Hematopoietic multipotent progenitor cell treated with erythropoietin and hydrocortisone succinate and interleukin-3 and kit ligand, for 17 days (in vitro differentiated cells): ENCODE measurements at places on chromosomes 7 and 10.

DNA sequence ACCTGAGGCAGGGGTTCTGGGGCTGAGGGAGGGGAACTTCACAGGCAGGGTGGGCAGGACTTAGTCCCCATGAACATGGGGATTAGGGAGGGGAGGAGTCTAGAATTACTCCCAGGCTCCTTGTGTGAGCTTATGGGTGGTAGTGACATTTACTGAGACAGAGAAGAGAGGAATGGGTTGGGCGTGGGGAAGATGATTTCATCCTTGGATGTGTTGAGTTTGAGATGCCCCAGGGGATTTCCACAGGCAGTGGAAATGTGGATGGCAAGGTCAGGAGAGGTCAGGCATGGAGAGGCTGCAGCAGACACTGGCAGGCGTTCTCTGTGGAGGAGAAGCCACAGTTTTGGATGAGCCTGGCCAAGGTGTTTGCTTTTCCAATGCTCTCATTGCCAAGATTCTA is 26.4 kb upstream of the GSDME start:
- DNase-seq = no peak

- no peak for DNase-seq
These were observed 154.8 kb downstream of the RAPGEF5 start for GRCh38 chr7:22202141-22202540.

GRCh38 chr7:24840563-24840962 is 83.3 kb upstream of the GSDME start:
- DNase-seq = no peak

GRCh38 chr10:84665211-84665610 is 336.8 kb downstream of the CCSER2 start:
- DNase-seq = no peak

DNA sequence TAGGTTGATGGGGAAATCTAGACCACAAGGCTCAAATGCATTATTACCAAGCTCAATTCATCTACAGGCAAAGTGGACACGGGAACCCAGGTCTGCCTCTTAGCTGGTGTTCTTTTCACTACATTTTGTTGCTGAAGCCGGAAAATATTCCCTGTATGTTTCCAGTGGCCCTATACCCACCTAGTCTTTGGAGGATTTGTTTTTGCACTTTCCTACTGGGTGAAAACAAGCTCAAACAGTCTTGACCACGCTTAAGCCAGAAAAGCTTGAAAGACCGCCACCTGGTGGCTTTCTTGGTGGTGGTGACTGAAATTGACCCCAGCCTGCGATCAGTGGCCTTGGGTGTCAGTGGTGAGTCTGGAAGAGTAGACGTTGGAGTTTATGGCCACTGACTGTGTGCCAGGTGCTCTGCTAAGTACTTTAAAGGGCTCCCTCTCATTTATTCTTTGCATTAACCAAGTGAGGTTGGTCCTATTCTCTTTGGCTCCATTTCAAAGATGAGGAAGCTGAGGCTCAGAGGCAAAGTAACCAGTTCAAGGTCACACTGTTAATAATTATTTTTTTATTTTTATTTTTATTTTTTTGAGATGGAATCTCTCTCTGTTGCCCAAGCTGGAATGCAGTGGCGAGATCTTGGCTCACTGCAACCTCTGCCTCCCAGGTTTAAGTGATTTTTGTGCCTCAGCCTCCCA is 11.1 kb upstream of the CRTAC1 start:
- DNase-seq = peak; percentile 51

DNA sequence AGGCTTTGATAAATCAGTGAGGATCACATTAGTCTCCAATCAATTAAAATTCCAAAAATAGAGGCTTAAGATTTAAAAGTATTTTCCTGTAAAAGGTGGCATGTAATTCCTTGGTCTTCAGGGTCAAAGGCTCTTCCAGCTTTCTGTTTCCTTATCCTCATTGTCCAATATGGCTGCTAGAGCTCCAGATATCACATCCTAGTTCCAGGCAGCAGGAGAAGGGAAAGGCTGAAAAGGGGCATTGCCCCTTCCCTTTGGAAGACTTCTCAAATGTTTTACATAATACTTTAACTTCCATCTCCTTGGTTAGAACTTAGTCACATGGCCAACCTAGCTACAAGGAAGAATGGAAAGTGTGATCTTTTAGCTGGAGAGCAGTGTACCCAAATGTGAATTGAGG is 39.2 kb upstream of the JAZF1 start:
- no peak for DNase-seq

- no peak for DNase-seq
These were observed 814.9 kb upstream of the C7orf33 start for GRCh38 chr7:147775516-147776284.

GRCh38 chr7:49660170-49660783 is 113.2 kb upstream of the VWC2 start:
- DNase-seq = no peak

GRCh38 chr10:136465-136762 is 1.2 kb downstream of the ZMYND11 start:
- DNase-seq = no peak
